ENCODE measurements at places on chromosomes 7 and 10.

DNA sequence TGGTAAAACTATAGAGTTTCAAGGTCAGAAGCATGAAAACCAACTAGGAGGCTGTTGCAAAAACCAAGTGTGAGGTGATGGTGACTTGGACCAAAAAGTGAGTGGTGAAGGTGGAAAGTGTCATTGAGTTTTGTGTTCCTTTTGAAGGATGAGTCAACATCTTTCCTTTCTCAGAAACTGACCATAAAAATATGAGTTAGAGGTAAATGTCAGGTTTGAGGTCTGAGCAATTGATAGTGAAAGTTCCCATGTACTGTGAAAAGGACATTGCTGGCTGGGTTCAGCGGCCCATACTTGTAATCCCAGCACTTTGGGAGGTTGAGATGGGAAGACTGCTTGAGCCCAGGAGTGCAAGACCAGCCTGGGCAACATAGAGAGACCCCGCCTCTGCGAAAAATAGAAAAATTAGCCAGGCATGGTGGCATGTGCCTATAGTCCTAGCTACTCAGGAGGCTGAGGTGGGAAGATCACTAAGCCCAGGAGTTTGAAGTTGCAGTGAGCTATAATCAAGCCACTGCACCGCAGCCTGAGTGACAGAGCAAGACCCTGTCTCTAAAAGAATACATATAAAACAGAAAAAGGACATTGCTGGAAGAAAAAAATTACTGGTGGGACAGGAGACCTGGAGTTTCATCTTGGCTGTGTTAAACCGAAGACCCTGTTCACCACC lies 89.3 kb upstream of the ARID5B start:
- DNase-seq: no peak

DNA sequence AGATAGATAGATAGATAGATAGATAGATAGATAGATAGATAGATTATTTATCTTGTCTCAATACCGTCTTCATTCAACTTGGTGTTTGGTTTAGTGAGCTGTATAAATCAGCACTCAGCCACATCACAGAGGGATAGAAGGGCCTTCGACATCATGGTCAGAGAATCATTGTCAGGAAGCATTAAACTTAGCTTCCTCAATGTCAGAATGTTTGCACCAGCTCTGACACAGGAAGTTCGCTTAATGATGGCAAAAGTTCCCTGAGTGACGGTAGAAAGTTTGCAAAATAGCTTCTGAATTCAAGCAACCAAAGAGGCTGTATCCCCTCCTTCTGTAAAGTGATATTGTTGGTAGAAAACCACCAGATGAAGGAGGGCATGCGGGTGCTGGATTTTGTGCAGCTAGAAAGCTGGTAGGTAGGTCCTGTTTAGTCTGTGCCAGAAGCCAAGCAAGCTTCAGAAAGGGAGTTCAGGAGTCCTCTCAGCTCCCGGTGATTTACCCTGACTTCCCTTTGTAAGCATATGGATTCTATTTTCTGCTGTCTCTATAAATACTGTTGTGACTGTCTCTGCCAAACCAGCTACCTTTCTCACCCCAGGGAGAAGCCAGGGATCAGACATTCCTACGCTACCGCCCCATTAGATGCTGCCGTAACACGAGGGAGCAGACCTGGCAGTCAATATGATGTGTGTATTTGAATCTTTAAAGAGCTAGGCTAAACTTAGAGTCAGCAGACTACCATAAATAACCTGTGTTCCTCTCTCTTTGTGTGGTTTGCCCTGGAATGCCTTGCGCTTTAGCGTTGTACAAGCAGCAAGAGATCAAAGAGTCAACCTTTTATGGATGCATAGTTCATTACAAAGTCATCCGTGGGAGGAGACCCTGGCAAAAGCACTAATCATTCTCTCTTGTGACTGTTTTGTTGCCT lies 200.5 kb upstream of the KIAA1217 start:
- DNase-seq: peak; percentile 97

DNA sequence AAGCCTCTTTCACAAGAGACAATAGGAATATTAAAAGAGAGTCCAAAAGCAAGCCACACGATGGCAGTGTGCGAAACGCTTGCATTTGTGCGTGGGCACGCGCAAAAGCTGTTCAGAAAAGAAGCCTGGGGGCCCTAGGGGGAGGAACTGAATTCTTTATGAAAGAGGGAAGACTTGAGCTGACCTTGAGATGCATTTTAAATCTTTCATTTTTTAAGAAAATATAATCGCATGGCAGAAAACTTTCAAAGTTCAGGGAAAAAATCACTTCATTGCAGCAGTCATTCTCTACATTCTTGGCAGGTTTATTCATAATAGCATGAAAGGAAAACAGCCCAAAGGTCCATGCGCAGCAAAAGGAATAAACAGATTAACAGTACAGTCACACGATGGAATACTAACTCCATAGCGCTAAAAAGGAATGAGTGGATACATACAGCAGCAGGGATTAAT lies 206.5 kb upstream of the PRKCQ start:
- DNase-seq: peak; percentile 51

GRCh38 chr10:108443636-108444035 lies 1279.1 kb upstream of the SORCS1 start:
- DNase-seq: no peak

GRCh38 chr7:75584354-75584753 lies 92.2 kb downstream of the SPDYE5 start:
- DNase-seq: no peak

GRCh38 chr10:12906051-12906541 lies 95.4 kb downstream of the CCDC3 start:
- DNase-seq: no peak

DNA sequence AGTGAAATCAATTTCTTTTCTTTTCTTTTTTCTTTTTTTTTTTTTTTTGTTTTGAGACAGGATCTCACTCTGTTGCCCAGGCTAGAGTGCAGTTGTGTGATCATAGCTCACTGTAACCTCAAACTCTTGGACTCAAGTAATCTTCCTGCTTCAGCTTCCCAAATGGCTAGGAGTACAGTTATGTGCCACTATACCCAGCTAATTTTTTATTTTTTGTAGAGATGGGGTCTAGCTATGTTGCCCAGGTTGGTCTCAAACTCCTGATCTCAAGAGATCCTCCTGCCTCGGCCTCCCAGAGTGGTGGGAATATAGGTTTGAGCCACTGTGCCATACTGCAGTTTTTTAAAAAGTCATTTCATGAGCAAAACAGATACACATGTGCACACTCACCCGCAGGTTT lies 79.8 kb downstream of the ANK3 start:
- no peak for DNase-seq

- peak; percentile 28 for DNase-seq
Measured at GRCh38 chr7:24381894-24382505, 98.0 kb downstream of the NPY start.

GRCh38 chr7:70356787-70357328 lies 758.6 kb downstream of the AUTS2 start:
- DNase-seq: peak; percentile 27

DNA sequence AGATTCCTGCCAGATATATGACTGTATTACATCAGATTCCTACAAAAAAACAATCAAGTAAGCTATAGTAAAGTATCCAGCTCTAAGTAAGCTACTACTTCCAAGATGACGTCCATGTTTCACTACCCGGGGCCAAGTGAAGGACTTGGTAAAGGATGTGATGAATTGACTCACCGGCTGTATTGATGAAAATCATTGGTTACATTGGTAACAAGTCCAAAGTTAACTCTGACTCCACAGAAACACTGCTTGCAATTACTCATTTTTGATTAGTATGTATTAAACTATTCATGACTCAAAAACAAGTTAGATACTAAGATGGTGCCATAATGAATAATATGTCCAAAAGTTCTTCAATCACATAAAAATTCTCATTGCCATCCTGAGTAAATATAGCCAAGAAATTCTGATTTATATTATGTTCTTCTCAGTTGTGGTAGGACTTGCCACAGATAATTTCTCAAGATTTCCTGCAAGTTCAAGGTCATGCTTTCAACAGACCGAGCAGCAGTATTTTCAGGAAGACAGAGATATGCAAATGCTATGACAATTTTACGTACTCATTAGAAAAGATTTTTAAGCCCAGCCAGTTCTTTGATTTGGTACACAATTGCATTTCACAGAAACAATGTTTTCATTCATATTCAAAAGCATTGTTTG lies 12.6 kb upstream of the DNAJC1 start:
- DNase-seq: no peak

DNA sequence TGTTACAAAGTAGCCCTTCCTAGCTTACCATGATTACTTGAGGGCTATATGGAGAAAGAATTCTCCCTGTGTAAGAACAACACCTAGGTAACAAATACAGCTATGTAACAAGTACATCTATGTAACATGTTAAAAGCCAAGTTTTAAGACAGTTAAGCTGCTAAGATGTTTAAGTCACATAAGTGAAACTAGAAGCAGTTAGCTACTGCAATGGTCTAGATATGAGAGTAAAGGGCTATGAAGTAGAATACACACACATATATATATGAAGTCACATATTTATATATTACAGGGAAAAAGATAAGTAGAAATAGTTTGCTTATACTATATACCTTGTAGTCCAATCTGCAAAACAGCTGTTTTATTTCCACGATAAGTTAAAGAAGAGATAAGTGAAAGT lies 14.4 kb downstream of the POT1 start:
- DNase-seq: no peak

DNA sequence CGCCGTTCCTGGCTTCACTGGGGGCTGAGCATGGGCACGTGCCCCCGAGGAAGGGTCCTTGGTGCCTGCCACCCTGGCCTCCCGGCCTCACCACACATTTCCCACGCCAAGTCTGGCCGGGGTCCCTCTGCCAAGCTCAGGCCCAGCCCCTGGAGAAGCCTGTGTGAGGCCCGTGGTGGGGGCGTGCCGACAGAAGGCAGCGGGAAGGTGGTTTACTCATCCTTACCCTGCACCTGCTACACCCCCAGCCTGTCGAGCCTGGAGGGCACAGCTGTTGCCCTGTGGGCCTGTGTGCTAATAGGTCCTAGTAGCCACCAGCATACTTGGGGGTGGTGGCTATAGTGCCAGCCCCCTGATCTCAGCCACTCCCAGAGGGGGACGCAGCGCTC lies 46.7 kb downstream of the NKX6-2 start:
- DNase-seq: no peak

DNA sequence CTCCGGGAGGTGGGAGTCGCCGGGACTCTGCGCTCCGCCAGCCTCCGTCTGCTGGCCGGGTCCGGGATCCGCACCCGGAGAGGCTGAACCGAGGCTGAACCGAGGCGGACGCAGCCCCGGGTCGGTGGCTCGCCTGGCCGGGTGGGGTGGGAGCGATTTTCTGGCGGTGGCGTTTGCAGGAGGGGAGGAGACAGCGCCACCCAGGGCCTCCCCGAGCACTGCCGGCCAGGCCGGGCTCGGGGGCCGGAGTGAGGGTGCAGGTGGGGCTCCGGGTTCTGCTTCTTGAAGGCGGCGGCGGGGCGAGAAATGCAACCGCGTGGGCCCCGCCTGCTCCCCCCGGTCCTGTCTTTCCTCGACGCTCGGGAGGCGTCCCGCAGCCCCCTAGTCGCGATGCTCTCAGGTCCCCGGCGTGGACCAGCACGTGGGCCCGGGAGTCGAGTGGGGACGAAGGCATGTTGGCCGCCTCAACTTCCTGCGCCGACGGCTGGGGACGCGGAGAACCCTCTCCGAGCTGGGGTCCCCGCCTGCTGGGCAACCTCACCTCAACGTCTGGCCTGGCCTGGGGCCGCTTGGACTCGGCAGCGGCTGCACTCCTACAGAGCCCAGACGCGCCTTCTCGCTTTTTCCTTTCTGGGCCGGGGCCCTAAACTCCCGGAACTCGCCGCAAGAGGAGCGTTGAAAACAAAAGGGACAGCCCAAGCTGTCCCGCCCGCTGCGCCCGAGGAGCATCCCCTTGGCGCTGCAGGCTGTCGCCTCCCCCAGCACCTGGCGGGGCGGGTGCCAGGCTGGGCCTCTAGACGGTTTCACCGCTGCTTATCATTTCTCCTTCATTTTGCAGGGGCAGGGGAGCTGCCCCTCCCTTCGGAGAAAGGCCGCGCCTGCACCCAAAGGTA lies 25.2 kb upstream of the VAX1 start:
- DNase-seq: no peak

DNA sequence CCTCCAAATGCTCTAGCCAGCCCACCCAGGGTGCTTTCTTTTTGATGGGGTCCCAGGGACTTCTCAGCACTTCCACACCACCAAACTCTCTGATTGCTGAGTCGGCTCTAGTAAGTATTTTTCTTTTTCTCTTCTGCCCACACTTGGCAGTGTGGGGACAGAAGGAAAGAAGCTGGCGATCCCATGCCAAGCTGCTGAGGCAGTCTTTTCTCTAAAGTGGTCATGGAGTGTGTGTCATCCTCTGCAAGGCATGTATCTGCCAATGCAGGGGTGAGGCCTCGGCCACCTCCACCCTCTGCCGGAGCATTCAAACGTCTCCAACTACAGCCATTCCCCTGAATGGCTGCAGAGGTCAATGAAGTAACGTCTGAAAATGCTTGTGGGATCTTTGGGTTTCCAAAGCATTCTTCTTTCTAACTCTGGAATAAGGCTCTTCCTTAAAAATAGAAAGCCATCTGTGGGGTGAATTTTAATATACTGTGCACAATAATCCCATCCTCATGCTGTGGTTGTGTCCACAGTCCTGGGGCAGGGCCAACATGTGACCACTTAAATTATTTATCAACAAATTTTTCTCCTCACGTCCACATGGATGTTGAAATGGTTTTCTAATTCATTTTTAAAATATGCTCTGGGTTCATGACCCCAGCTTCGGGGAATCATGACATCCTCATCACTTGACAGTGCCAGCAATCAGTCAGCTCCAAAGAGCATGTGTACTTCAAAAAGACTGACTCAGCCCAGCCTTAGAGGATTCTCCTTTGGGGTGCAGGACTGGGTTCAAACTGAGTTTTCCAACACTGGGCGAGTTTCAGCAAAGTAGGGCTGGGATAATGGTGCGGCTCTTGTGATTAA lies 171.3 kb upstream of the ITGB1 start:
- peak; percentile 99 for DNase-seq

GRCh38 chr10:102245932-102246251 lies 560 bp downstream of the GBF1 start:
- no peak for DNase-seq

All from fibroblast of upper back skin (primary cell).